GM20000 (cell line): ENCODE measurements at places on chromosomes 5 and 9.
A peak's percentile ranks its signal among the peaks of the same experiment; 100 is the strongest.

DNA sequence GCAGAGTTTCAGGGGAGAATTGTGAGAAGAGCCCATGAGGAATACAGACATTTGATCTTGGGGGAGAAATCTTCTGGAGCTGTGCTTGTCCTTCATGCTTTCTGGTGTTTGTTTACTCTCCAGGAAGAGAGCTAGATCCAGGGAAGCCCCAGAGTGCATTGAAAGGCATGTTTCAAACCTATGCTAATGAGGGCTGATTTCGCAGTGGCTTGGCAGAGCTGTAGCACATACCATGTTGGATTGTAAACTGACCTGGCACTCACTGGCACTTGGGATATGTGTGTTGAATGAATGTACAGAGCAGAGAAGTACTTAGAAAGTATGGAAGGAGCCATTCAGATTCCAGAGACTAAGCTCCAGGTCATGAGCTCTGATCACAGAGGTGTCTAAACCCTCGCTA, 30.9 kb downstream of the TNFSF8 start:
- DNase-seq: no peak

- no peak for DNase-seq
These were observed 30.2 kb downstream of the GFM2 start for GRCh38 chr5:74736759-74737158.

DNA sequence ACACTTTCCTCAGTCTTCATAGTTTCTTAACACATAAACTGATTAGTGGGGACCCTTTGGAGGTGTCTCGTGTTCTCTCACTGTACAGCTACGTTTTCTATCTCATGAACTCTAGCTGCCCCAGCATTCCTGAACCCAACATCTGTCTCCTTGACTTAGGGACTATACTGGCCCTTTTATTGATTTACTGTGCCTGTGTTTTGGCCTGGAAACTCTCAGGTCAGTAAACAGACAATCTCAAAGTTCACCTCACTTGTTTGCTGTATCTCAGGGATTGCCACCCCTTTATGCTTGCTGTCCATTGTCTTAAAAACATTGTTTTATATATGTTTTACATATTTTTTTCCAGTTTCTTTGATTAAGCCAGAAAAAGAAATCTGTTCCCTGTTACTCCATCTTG, 222.8 kb downstream of the FAM170A start:
- no peak for DNase-seq

- DNase-seq: peak; percentile 30
These were observed 63.9 kb downstream of the C9orf152 start for GRCh38 chr9:110143950-110144545.

- no peak for DNase-seq
These were observed 340.3 kb downstream of the KCNN2 start for GRCh38 chr5:114702136-114702535.

DNA sequence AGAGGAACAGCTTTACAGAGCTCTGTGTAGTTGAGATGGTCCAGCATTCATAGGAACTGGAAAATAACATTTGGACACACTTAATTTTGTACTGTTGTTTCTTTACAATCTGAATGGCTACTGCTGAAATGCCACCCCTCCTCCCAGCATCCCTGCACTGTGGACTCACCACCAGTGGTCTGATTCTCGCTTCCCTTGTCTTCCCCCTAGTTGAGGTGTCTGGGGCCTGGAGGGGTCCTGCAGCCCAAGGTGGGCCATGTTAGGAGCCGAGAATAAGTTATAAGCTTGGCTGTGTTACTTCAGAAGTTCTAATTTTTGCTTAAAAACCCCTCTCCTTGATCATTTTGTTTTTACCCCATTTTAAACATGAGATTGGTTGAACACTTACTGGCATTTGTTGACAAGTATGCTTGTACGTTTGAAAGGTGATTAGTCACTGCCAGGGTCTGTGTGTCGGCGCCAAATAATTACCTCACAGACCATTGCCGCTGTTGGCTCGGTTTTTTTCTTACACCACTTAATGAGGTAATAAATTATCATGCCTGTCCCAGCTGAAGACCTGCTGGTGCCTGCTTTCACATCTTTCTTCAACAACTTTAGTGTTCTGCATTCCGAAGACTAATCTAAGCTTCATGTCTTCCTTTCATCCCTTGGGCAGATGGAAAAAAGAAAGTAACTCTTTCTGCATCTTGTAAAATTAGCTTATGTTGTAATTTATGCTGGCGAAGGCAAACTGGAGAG, 65.8 kb downstream of the MCCC2 start:
- DNase-seq: no peak

DNA sequence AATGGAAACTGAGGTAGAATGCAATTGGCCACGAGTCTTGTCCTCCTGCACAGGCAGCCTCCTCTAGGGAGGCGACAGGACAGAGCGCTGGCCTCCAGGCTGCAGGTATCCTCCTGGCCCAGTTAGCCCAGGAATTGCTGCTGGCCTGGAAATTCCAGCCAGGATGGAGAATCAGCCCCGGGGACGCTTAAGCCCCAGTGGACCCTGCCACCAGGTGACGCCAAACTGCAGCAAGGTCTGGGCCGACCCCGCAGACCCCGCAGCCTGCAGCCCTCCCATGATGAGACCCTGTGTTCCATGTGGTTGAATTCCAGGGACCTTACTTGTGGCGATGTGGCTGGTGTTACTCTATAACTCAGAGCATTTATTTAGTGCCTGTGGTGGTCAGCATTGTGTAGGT, 7.3 kb downstream of the CACFD1 start:
- no peak for DNase-seq

- peak; percentile 90 for DNase-seq
These were observed at the start of gene NKD2 for GRCh38 chr5:1008451-1009358. TSS of gene NKD2 (plus strand) at chr5:1008802. CDS start at chr5:1009058, 256 bp downstream.

GRCh38 chr9:89564346-89564878, 40.4 kb upstream of the GADD45G start:
- peak; percentile 78 for DNase-seq

- DNase-seq: no peak
These were observed 65.7 kb upstream of the SHB start for GRCh38 chr9:38134611-38135237.

DNA sequence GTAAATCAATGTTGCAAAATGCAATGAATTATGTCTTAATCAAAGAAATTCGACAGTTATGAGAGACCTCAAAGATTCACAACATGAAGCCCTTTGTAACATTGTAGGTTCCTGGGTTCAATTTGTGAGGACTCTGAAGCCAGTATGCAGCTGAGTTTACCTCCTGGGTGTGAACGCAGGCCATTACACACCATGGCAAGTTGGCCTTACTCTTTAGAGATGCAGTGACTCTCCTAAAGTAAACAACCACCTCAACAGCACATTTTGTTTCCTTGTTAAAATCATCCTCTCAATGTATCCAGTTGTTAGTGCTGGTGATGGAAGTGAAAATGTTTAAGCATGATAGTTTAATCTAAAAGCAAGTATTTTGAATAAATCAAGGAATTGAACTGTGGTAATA, 73.8 kb downstream of the JAKMIP2 start:
- no peak for DNase-seq

DNA sequence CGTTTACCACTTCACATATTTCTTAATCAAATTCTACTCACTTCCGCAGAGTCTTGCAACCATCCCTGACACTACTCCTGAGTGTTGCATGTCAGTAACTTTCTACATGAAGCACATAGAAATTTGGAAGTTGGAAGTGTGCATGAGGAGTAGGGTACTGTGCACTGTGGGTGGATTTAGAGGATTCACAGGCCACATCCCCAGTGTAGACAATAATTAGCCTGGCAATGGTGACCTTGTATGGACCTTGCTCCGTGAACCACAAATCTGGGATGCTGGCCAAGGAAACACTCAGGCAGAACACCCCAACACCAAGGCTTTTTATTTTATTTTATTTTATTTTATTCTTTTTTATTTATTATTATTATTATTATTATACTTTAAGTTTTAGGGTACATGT, 25.5 kb downstream of the CTSL start:
- no peak for DNase-seq
